ENCODE measurements at places on chromosomes 3 and 15.

GRCh38 chr15:95298729-95299128 is 1031.8 kb upstream of the NR2F2 start:
- DNase-seq: no peak

DNA sequence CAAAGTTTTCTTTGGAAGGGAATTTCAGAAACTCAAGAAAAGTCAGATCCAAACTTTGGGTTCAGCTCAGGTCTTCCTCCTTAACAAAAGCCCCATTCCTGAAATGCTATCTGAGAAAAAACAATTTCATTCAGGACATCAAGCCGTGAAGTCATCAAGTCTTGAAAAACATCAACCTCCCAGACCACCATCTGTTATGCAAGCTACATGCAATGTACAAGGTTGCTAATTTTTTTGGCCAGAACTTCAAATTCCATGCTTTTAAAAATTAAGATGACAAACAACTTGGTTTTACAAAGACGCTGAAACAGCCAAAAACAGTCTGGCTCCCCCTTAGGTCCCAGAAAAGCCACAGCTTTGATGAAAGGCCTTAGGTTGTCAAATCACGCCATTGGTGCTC is 53.9 kb upstream of the WNT5A start:
- DNase-seq: no peak

DNA sequence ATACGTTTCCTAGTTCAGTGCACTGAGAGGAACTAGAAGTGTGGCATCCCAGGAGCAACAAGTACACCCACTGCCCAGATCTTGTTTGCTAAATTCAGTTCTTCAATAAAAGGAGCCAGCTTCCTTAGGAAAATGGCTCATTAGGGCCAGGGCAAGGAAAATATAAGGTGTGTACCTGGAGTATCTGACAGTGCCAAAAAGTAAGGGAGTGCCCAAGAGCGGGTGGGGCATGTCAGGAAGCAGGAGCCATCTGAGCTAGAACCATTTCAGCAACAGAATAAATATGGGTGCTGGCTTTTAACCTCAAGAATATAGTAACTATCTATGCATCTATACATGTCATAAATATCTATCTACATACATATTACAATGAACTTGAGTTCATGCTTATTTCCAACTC is 44.1 kb downstream of the SLC41A3 start:
- DNase-seq: no peak

- no peak for DNase-seq
Measured at GRCh38 chr15:78104566-78105475, 12.5 kb downstream of the SH2D7 start.

- DNase-seq: no peak
Measured at GRCh38 chr3:48364840-48365239, 7.2 kb upstream of the FBXW12 start.

DNA sequence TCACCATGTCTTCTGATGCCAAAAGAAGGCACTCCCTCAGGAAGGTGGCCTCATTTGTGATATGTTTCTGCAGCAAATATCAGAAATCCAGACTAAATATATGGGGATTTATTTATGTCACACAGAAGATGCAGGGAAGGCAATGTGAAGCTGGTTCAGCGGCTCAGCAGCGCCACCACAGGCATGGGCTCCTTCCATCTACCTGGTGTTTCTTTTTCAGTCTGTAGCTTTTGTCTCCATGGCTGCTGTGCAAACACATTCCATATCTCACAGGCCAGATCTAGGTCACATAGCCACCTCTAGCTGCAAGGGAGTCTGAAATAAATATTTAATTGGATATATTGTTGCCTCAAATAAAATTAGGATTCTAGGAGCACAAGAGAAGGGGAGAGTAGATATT is 502.1 kb upstream of the IL12A start:
- no peak for DNase-seq

DNA sequence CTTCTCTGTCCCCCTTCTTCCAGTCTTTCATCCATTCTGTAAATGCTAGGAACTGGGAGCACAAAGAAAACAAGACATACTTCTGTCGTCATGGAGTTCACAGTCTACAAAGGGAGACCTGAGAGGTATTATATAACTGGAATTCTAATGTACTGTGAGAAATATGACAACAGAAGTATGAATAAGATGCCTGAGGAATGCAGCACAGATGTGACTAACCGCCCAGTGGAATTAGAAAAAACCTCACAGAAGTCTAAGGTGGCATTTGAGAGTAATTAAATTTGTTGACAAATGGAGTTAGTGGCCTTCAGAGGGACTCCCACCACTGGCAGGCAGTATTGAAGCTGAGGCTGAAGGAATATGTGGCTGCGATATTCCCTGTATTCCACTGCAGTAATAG is 168.5 kb upstream of the FAM3D start:
- no peak for DNase-seq

GRCh38 chr3:28124882-28125281 is 116.5 kb upstream of the CMC1 start:
- DNase-seq: no peak

DNA sequence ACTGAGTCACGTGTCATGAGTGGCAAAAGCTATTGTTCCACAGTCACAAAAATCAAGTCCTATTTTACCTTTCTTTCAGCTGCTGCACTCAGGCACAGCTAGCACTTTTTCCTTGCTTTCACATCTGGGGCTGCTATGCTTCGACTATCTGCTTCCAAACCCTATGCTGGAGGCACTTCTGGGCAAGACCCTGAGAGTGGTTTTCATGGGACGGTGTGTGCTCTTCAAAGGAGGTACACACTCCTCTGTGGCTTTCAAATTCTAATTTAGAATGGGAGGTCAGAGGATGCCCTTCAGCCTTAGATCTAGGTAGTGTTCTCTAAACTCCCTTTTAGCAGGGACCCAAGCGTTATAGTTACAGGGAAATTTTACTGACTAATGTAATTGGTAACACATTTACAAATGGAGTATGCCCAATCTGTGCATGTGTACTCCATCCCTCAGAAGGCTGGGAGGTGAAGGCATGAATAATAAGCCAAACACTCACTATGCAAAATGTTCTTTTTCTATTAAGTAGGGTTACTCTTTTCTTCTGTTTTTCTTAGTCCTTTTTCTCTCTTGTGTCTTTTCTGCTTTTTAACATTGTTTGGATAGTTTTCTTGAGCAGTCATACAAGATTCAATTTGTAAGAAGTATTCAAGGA is 188.3 kb downstream of the LSAMP start:
- DNase-seq: no peak

- DNase-seq: no peak
Measured at GRCh38 chr3:71563827-71564226, 19.7 kb downstream of the FOXP1 start.

All from thoracic aorta (tissue), 2 donors.